ENCODE measurements at places on chromosomes 16 and 17. TPM values are rescaled to one million over a fixed set of nuclear protein-coding genes. Genes with fewer than 3 reads are reported as not detected.

The ARHGAP44 gene
- 8.6 TPM for polyA plus RNA-seq

The MYL11 gene
- not detected for polyA plus RNA-seq

The LPCAT2 gene
- 3.8 TPM for polyA plus RNA-seq

The MPP3 gene
- 45.4 TPM for polyA plus RNA-seq

The ATPAF2 gene
- polyA plus RNA-seq, result 29.6 TPM

The P3H4 gene
- polyA plus RNA-seq, result 9.4 TPM

The SLC13A5 gene
- not detected for polyA plus RNA-seq

The WSB1 gene
- polyA plus RNA-seq, result 62.3 TPM

The KRTAP1-5 gene
- not detected for polyA plus RNA-seq

The KRTAP29-1 gene
- not detected for polyA plus RNA-seq

The PEX12 gene
- 2.6 TPM for polyA plus RNA-seq

The MYH11 gene
- polyA plus RNA-seq, result 51.7 TPM

The SLC2A4 gene
- 107 TPM for polyA plus RNA-seq

The GUCY2D gene
- polyA plus RNA-seq, result not detected

The SLC47A1 gene
- 1.8 TPM for polyA plus RNA-seq

The TEKT5 gene
- not detected for polyA plus RNA-seq

The GPR142 gene
- not detected for polyA plus RNA-seq

The KRTAP3-1 gene
- not detected for polyA plus RNA-seq

The CES1 gene
- polyA plus RNA-seq, result 21.8 TPM

The SPAG5 gene
- 0.42 TPM for polyA plus RNA-seq

The SMIM5 gene
- polyA plus RNA-seq, result 17.7 TPM

The CHST4 gene
- not detected for polyA plus RNA-seq

The WNK4 gene
- polyA plus RNA-seq, result not detected

The CORO1A gene
- polyA plus RNA-seq, result 6.4 TPM

The CHD9NB gene
- polyA plus RNA-seq, result 0.76 TPM

The NQO1 gene
- 14.3 TPM for polyA plus RNA-seq

The CDK5RAP3 gene
- polyA plus RNA-seq, result 56.6 TPM

The NATD1 gene
- 8.0 TPM for polyA plus RNA-seq

The MYH2 gene
- polyA plus RNA-seq, result not detected

The ZCCHC14 gene
- 6.4 TPM for polyA plus RNA-seq

The HOXB1 gene
- polyA plus RNA-seq, result not detected

The KCNH6 gene
- not detected for polyA plus RNA-seq

The MIEN1 gene
- polyA plus RNA-seq, result 87.6 TPM

The KRT20 gene
- not detected for polyA plus RNA-seq

The SPATA22 gene
- 0.23 TPM for polyA plus RNA-seq

The SAMD14 gene
- polyA plus RNA-seq, result 2.8 TPM

The OMG gene
- polyA plus RNA-seq, result 0.14 TPM

The GAST gene
- polyA plus RNA-seq, result not detected

The PRSS53 gene
- 0.80 TPM for polyA plus RNA-seq

The CDK3 gene
- polyA plus RNA-seq, result 3.6 TPM

The AOC2 gene
- 0.23 TPM for polyA plus RNA-seq

The TBC1D26 gene
- not detected for polyA plus RNA-seq

The CACNG5 gene
- not detected for polyA plus RNA-seq
